ENCODE measurements at places on chromosomes 12 and 14. TPM values are rescaled to one million over a fixed set of nuclear protein-coding genes. Genes with fewer than 3 reads are reported as not detected.
A peak's percentile ranks its signal among the peaks of the same experiment; 100 is the strongest.

GARIN6 gene
- total RNA-seq, result not detected

ASPG gene
- total RNA-seq, result not detected

CIT gene
- 13.3 TPM for total RNA-seq

DTX1 gene
- total RNA-seq, result not detected

ANKRD33 gene
- not detected for total RNA-seq

VWF gene
- 0.07 TPM for total RNA-seq

ATG101 gene
- total RNA-seq, result 126 TPM

HOXC5 gene
- not detected for total RNA-seq

DNA sequence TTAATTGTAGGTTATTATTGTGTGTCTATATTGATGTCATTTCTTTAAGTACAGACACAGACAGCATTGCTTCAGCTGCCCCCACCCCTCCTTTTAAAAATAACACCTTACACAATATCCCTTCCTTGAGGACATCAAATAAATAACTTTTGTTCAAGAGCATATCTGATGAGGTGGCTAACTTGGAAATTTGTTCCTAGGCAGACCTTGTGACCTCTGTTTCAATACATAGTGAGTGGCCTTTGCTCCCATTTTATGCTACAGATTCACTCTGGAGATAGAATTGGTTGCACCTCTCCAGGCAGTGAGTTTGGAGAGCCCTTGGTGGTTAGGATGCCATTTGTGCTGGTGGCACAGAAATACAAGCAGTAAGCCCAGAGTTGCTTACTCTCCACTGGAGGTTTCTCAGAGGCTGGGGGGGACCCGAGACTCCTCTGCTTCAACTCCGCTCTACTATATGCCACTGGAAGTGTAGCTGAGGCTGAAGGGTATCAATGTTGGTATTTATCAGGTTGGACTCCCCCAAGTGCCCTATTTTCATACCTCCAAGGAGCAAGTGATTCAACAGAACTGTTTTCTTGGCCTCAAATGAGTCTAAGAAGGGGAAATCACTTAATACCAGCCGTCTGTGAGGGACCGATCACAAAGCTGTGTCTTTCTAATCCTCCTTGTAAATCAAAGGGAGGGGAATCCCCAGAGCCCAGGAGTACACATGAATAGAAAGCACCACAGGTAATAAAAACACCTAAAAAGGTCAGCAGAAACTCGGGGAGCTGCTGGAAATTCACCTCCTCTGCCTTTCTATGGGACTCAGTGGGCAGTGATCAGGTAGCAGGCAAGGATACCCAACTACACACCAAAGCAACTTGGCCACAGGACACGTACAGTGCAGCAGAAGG is 463.1 kb downstream of the RAD51B start:
- DNase-seq, result no peak

- no peak for DNase-seq
Measured at GRCh38 chr12:123723011-123723410, 10.9 kb downstream of the ATP6V0A2 start.

DNA sequence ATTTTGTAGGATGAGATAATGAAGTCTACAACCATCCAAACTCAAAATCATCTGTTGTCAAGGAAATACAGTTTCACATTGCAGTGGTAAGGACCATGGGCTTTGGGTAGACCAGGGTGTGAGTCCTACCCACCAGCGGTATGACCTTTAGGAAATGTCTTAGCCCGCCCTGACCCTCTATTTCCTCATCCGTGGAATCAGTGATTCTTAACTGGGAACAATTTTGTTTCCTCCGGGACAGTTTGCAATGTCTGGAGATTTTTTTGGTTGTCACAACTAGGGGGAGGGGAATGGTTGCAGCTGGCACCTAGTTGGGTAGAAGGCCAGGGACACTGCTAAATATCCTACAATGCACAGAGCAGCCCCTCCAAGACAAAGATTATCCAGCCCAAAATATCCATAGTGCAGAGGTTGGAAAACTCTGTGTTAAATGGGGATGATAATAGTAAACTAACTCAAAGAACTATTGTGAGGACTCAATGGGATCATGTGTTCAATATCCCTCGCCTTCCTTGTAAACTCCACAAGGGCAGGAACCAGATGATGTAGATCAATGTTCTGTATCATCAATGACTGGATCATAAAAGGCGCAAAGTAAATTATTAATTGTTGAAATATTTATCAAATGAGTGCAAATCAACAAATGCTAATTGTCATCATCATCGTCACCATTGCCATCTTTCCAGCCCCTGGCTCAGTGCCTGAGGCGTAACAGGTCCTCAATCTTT is 15.7 kb upstream of the IFT81 start:
- DNase-seq, result no peak

DNA sequence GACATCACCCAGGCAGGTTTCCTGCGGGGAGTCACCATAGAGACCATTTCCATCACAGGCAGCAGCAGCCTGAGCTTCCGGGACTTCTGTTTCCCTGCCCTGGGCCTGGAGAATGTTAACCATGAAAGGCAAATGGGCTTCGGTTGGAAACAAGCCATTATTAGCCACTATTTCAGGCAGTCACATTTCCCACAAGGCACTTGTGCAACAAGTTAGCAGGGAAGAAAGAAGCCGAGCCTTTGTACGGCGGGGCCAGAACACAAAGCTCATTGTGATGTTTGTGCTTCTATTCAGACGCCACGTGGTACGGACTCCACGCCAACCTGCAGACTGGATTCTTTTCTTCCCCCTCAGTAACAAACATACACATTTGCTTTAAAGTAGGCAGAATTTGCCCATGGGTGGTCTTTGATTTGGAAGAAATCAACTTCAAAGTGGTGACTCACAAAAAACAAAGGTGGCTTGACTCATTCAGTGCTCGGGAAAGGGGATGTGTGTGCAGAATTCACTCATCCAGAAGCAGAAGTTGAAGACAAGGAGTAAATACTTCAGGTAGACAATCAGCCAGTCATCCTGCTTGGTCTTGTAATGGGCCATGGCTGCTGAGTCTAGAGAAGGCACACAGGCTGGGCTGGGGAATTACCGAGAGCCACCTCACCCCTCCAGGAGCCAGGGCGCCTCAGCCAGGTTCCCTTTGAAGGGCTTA is 154.2 kb upstream of the PRMT8 start:
- no peak for DNase-seq

DNA sequence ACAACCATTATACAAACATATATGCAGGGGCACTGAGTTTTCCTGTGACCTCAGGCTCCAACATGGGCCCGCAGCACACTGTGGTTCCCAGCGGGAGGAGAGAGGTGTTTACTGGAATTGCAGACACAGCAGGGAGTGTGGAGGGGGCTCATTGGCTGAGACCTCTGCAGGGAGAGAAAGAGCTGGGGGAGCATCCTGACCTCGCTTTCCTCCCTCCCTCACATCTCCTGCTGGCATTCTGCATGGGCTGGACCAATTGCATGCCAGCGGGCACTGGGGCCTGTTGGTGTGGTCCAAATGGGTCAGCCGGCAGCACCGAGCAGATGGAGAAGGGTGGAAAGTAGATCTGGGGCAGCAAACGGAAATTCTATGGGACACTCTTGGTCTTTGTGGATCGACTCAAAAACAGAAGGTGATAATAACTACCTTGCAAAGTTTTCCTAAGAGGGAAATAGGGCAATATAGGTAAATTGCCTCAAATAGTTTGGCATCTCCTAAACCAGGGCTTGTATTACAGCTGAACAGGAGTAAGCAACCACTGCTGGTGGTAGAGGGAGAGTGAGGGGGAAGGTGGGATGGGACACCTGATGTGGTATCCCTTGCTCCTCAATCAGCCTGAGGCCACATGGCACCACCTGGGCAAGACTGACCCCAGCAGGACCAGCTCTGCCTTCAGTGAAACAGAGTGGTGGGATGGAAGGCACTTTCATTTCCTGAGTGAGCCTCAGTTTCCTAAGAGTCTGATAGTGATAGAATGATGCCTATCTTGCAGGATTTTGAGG is 86.9 kb downstream of the NTF3 start:
- DNase-seq, result no peak

DNA sequence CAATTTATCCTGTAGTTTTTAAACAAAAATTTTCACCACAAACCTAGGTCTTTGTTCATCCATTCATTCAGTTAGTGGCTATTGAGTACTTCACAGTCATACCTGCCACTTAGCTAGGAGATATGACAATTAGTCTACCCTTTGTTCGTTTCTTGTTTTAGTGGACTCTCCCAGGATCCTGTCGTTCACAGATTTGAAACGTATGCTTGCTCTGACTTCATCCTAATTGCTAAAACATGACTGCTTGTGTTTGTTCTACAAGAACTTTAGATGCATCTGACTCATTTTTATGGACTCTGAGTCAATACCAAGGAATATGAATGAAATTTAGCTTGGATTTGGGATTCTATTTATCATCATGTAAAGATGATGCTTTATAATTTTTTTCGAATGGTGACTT is 69.5 kb downstream of the TBC1D30 start:
- DNase-seq, result no peak

DNA sequence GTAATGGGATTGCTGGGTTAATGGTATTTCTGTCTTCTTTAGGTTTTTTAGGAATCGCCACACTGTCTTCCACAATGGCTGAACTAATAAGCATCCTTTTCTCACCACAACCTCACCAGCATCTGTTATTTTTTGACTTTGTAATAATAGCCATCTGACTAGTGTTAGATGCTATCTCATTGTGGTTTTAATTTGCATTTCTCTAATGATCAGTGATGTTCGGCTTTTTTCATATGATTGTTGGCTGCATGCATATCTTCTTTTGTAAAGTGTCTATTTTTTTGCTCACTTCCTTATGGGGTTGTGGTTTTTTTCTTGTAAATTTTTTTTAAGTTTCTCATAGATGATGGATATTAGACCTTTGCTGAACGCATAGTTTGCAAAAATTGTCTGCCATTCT is 377.9 kb downstream of the GALC start:
- no peak for DNase-seq

DNA sequence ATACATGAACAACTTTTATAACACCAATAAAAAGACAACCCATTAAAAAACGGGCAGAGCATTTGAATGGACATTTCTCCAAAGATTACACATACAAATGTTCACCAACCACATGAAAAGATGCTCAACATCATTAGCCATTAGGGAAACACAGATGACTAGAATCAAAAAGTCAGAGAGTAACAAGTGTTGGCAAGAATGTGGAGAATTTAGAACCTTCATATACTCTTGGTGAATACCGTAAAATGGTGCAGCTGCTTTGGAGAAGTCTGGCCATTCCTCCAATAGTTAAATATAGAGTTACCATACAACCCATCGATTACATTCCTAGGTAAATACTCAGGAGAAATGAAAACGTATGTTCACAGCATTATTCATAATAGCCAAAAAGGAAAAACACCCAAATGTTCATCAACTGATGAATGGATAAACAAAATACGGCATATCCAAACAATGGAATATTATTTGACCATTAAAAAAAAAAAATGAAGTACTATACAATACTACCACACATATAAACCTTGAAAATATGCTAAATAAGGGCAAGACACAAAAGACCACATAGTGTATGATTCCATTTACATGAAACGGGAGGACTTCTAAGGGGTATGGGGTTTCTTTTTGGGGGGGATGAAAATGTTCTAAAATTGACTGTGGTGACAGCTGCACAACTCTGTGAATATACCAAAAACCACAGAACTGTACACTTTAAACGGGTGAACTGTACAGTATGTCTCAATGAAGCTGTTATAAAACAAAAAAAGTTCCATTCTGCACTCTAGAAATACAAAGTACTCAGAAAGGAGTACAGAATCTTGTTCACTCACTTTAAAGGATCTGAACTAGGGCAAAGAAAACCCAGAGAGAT is 3.2 kb downstream of the CORO1C start:
- no peak for DNase-seq

DNA sequence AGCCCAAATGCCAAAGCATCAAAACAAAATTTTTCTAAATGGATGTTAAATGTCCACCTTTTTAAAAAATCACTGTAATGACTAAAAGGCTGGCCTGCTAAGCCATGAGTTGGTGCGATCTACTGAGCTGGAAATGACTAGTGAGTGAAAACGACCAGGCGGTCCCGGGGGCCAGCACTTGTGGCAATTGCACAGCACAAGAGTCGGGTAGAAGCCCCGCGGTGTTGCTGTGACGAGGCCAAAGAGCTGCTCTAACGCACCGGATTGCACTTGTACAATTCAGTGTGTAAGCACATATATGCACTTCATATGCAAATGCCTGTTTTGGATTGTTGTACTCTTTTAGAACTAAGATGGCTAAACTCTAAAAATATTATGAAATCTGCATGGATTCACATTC is 64.1 kb upstream of the DYNC1H1 start:
- no peak for DNase-seq

- DNase-seq, result no peak
Measured at GRCh38 chr14:37403626-37404025, 191.4 kb downstream of the FOXA1 start.

- DNase-seq, result no peak
Measured at GRCh38 chr12:86666316-86666715, 410.1 kb upstream of the MGAT4C start.

- no peak for DNase-seq
Measured at GRCh38 chr12:93550748-93551611, 21.5 kb upstream of the SOCS2 start.

DNA sequence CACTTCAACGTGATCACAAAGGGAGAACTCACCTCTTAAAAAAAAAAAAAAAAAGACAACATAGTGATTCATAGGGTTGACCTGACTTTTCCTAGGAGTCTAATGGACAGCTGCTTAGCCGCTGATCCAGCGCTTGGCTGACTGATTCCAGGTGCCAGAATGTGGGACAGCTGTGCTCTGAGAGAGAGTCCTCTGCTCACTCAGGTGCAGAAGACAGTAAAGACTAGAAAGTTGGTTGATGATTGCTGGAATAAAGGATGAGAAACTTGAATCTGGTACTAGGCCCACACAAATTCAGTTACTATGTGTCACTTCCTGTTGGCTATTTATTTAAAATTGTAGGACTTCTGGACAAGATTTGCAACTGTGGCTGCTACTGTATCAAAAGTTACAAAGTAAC is 229.4 kb downstream of the CHST11 start:
- DNase-seq, result peak; percentile 78

- DNase-seq, result no peak
Measured at GRCh38 chr14:25411781-25412757, 362.1 kb upstream of the STXBP6 start.

DNA sequence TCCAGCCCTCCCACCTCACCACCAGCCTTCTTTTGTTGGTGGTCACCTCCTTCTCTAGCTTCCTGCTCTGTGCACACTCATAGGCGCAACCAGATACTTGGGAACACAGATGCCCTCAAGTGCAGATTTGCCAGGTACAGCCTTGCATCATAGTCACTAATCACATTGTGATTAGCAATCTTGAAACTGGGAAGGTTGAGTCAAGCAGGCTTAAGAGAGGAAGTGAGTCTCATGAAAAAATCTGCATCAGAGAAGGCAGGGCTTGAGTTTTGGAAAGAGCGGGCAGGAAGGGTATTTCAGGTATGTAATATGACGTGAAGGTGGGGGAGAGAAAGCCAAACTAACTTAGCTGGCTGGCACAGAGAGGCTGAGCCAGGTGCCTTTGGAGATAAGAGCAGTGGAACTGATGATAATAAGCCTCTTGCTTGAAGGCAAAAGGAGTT is 2.7 kb upstream of the RABGGTA start:
- no peak for DNase-seq
